ENCODE measurements at places on chromosomes 5 and 9.
A peak's percentile ranks its signal among the peaks of the same experiment; 100 is the strongest.

DNA sequence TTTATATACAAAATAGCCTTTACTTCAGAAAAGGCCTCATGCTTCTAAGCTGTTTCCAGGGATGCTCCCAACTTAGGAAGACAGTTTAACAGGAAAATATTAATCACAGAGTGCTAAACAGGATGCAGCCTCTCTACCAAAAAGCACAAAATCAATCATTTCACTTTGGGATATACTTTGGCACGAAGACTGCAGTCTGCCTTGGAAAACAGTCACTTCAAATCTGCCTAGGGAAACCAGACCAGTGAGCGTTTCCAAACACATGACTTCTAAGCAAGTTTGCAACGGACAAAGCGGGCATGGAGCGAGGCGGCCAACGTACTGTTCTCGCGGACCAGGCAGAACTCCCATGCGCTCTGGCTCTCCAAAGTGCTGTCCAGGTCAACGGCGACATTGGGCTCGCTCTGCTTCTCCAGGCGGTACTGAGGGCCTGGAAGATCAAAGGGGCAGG, 201.0 kb downstream of the MAPKAP1 start:
- no peak for DNase-seq

DNA sequence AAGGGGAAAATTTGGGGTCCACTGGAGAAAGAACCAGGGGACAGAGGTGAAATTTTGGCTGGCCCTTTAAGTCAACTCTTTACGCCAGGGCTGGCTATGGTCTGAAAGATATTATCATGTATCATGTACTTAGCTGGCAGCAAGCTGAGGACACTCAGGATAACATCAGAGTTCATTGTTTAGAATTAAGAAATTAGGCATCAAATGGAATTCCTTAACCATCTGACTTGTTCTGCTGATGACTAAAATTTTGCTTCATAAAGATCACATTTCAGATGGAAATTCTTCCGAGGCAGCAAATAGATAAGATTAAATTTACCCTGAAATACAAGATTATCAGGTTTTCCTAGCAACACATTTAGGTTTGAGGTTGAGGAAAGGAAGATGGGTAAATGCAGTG, 269.4 kb upstream of the KLF9 start:
- DNase-seq = no peak

GRCh38 chr9:114348906-114349482, 19.3 kb downstream of the ORM2 start:
- DNase-seq = peak; percentile 80

DNA sequence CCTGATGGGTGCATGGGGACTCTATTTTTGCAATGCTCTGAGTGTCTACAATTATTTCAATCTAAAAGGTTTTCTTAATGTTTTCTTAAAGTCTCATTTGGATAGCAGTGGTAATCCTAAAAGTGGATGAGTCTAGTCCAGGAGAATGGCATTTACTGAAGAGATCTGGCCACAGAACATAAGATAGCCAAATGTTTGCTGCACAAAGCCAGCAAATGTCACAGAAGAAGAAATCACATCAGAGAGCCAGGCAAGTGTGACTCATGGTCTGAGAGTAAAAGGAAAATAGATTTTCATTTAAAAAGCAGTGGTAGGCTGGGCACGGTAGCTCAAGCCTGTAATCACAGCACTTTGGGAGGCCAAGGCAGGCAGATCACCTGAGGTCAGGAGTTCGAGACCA, 352.7 kb upstream of the GRAMD2B start:
- DNase-seq = no peak

DNA sequence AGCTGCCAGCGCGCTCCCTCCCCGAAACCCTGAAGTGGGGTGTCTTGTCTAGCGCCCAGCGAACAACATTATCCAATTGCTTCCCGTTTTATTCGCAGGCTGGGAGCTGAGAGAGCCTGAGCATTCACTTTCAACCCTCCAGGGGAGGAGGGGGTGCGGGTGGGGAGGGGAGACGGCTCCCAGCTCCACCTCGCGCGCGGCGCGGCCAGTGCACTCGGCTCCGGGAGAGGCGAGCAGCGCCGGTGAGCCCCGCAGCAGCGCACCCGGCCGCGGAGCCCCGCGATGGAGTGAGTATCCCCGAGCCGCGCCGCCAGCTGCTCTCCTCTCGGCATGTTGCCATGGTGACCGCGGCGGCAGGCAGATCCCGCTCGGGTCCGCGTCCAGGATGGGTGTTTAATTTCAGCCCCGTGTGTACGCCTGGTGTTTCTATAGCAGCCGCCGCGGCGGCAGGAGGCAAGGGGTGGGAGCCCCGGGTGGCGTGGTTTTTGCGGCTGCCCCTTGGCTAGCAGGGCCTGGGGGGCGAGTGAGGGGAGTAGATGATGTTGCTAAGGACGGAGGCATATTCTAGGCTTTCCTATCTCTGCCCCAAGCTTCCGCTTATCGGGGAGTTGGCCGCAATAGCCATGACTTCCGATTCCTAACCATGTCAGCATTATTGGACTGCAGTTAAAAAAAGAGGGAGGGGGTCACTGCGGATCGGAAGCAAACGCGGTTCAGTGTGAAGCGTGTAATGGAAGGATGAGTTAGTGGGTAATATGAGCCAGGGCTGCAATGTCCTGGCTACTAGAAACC, 139.2 kb upstream of the PALM2AKAP2 start:
- DNase-seq = no peak

DNA sequence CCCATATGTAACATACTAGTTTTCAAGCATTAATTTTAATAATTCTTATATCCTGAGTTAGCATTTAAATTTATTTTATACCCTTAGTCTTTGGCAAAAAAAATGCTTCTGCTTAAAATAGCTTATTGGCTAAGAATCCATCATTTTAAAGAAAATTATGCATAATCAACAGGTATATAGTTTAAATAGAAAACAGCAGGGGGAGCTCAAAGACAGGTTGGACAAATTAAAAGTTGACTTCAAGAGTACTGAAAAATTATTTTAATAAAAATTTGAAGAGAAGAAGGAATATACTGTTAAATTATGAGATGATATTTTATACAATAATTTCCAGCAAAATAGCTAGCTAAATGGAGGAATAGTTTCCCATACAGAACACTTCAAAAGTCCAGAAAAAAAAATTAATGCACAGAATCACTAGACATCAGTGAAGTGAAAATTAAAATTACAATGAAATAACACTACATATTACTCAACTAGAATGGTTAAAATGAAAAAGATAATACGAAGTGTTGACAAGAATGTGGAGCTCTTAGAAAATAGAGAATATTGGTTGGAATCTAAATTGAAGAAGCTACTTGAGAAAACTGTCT, 387.1 kb downstream of the PDE4D start:
- DNase-seq = no peak

DNA sequence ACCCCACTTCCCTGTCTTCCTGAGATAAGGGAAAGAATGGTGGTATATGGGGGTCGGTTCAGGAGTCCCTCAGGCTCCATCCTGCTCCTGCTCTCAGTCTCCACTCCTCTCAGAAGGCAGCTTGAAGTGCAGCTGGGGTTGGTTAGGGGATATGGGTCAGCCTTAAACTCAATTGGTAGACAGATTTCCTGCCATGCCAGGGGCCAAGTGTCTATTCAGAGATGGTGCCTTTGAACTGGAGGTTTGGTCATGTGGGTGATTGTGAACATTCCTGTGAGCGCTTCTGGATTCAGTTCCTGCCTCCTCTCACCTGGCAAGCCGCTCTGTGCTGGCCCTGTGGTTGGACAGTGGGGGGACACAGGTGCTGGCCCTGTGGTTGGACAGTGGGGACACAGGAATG, 35.1 kb downstream of the CACNA1B start:
- no peak for DNase-seq

DNA sequence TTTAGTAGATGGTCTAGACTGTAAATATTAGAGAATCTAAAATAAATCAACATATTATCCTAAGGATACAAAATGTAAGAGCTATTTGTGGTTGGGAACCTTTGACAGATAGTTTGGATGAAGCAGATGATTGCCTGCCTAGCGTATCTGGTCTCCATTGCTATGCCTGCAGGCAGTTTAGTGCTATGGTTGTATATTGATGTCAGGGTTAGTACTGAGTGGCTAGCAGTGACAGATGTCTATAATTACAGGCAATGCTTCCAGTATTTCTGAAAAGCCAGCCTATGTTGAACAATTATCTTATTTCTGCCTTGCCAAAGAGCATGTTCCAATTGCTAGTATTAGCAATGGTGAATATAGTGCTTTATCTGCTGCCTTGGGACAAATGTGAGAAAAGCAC, 151.3 kb upstream of the TLX3 start:
- no peak for DNase-seq

DNA sequence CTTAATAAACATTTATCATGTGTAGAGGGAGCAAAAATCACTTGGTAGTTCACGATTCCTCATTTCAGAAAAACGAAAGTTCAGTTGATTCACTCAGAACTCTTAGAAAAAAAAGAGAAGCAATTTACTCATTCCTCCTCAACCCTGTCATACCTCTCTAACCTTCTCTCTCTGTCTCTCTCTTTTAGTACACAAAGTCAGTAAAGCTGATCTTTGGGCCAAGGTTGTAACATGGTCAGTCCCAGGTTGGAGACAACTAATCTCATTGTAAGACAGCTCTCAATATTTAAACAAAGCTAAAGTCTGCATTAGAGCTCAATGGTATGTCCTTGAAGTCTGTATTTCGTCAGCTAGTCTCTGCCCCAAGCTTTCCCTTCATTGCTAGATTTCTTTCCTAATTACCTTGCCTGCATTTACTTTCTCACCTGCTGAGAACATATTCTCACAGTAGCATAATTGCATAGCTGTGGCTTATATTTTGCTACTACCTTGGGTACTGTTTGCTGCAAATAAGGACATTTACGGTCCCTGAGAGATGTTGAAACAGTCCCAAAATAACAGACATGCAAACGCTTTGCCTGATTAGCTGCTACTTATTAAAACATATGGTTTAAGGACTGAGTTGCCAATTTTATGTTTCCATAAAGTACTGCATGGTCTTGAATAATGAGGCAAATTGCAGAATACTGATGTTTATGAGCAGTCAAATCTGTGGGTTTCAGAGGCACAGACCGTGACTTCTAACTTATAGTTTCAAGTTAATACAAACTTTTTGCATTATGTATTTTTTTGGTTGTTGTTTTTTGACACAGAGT, 138.3 kb downstream of the GPBP1 start:
- DNase-seq = no peak

- no peak for DNase-seq
Measured at GRCh38 chr5:176535101-176535663, 2.0 kb downstream of the RNF44 start.

DNA sequence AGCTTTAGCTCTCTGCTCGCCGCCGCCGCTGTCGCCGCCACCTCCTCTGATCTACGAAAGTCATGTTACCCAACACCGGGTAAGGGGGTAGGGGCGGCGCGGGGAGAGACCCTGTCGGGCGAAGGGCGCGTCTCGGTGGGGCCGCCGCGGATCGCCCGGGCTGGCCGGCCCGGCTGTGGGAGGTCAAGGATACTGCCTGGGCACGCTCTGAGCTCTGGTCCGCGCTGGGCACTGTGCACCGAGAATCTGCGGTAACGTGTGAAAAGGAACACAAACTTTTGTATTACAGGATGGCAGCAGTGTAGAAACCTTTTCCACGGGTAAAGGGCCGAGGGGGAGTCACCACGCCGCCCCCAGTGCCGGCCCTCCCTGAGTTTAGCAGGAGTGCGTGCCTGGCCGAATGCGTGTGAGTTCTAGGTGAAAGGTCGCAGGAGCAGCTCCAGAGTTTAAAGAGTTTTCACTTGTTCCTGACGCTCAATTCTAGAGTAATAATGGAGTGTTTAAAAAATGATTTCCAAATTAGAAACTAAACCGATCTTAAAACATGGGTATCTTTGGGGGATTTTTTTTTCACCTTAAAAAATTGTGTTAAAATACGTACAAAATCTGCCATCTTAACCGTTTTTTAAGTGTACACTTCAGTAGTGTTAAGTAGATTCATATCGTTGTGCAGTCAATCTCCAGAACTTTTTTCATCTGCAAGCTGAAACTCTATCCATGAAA, at the start of gene HSDL2:
HSDL2 (plus strand) TSS at position 7 of the 723 bp plus-strand sequence; CDS start at position 63, 56 bp downstream.
- no peak for DNase-seq

DNA sequence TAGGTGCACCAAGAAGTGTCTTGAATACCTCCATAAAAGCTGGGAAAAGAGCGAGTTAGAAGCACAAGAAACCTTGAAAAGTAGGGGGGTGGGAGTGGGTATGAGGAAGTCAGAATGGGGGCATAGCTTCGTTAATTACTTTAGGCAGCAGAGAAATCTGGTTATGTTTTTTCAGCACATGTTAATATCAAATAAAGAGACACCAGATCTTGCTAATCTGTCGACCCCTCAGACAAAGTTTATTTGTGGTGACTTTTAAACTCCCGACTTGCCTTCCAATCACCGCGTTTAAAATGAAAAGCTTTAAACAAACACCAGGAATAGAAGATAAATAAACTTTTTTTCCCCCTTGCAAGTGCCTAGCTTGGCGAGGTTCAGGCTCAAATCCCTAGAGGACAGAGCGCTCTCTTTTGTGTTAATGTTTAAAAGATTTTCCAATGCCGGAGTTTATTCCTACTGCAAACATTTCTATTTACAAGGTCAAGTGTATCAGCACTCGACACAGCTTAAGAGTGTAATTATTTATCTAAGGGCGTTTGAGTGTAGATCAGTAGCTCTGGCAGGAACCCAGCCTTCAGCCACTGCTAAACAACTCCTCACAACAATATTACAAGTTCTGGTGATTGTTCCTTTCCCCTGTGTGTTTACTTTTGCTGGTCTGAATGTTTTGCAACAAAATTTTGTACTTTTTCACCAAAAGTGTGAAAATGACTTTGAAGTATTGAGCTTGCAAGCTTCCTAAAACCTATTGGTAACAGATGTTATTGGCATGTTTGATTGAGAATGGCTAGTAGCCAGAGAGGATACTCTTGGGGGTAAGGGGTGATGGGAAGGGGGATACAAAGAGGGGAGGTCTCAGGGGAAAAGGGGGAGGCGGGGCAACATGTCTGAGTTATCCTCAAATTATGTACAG, 3.8 kb downstream of the GAS1 start:
- no peak for DNase-seq

GRCh38 chr5:140925806-140926442, at the start of gene PCDHAC1:
Gene PCDHAC1, plus strand, starts transcription at chr5:140926299. Its CDS starts 594 bp downstream, at chr5:140926893.
- DNase-seq = no peak

GRCh38 chr9:110588296-110588695, 8.8 kb upstream of the SVEP1 start:
- no peak for DNase-seq

DNA sequence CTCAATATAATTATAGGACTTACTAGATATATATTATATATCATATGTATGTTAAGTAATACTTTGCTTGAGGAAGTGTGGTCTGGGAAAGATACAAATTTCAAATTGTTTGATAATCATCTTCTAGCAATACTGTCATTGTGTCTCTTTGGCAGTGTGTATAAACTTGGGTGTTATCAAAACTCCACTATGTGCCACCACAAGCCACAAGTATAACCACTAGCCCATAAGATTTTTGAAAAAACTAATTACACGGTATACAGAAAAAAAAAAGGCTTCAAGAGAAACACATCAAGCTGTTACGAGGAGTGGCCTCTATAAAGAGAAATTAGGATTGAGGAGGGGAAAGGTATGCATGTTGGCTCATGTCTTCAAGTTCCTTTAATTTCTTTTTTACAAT, 44.7 kb upstream of the PCSK5 start:
- DNase-seq = no peak

- DNase-seq = no peak
Measured at GRCh38 chr9:37383876-37384746, 38.4 kb upstream of the GRHPR start.

- no peak for DNase-seq
Measured at GRCh38 chr9:37904445-37905130, 661 bp upstream of the SLC25A51 start.
